ENCODE measurements at places on chromosomes 6 and 20. TPM values are rescaled to one million over a fixed set of nuclear protein-coding genes. Genes with fewer than 3 reads are reported as not detected.

Gene ZNF311
- total RNA-seq: 3.3 TPM

Gene NKX2-4
- not detected for total RNA-seq

Gene DLL1
- total RNA-seq: 18.8 TPM

Gene POU5F1
- total RNA-seq: 0.71 TPM

Gene FHL5
- total RNA-seq: not detected

Gene SRSF12
- 0.51 TPM for total RNA-seq

Gene TRERF1
- 10.9 TPM for total RNA-seq

Gene PLEKHG1
- total RNA-seq: 2.5 TPM

Gene DUSP22
- 20.6 TPM for total RNA-seq

Gene DEFB127
- not detected for total RNA-seq

Gene FERMT1
- total RNA-seq: 276 TPM

Gene CDSN
- total RNA-seq: 0.88 TPM

Gene MYB
- 0.42 TPM for total RNA-seq

Gene GINS1
- 23.2 TPM for total RNA-seq

Gene CCN6
- 0.11 TPM for total RNA-seq

Gene MAD2L1BP
- total RNA-seq: 31.7 TPM

Gene E2F1
- 16.5 TPM for total RNA-seq

Gene PIGU
- 25.9 TPM for total RNA-seq

Gene DCDC2
- 0.34 TPM for total RNA-seq

Gene ULBP1
- 6.4 TPM for total RNA-seq

Gene CPXM1
- total RNA-seq: not detected

Gene PBOV1
- total RNA-seq: not detected

Gene HLA-DPA1
- not detected for total RNA-seq

Gene LTA
- not detected for total RNA-seq

Gene RAB32
- total RNA-seq: 61.9 TPM

Gene SNAP91
- not detected for total RNA-seq

Gene TRAPPC3L
- 0.07 TPM for total RNA-seq

Gene FABP7
- total RNA-seq: 0.27 TPM

Gene MYBL2
- 66.7 TPM for total RNA-seq

Gene BTN1A1
- not detected for total RNA-seq

Gene FUT9
- total RNA-seq: not detected

Gene STMND1
- total RNA-seq: not detected

Gene STX11
- 0.31 TPM for total RNA-seq

Gene SLC4A11
- total RNA-seq: 11.3 TPM

Gene GTF2H4
- total RNA-seq: 25.9 TPM

Gene XKR7
- not detected for total RNA-seq

Gene WDR46
- total RNA-seq: 83.3 TPM

Gene CRISP2
- not detected for total RNA-seq

Gene RAMACL
- total RNA-seq: 0.17 TPM

Gene TREM2
- total RNA-seq: 0.37 TPM

Gene PTCRA
- not detected for total RNA-seq

Gene ANKEF1
- total RNA-seq: 9.7 TPM

Gene WFDC10B
- total RNA-seq: not detected

Gene KHDC1L
- 0.21 TPM for total RNA-seq

Gene RAET1G
- total RNA-seq: 1.0 TPM

Gene TTLL9
- not detected for total RNA-seq

Gene TAGAP
- total RNA-seq: 0.07 TPM

Gene ARG1
- total RNA-seq: not detected

Gene AIF1
- not detected for total RNA-seq

Gene ZBTB12
- 2.6 TPM for total RNA-seq

Gene FKBP1C
- 3.1 TPM for total RNA-seq

Measured in foreskin keratinocyte (primary cell).